Type B pancreatic cell (in vitro differentiated cells): ENCODE measurements at places on chromosomes 7 and 10.

GRCh38 chr10:22222236-22223190 is 4.7 kb upstream of the EBLN1 start:
- no peak for DNase-seq

DNA sequence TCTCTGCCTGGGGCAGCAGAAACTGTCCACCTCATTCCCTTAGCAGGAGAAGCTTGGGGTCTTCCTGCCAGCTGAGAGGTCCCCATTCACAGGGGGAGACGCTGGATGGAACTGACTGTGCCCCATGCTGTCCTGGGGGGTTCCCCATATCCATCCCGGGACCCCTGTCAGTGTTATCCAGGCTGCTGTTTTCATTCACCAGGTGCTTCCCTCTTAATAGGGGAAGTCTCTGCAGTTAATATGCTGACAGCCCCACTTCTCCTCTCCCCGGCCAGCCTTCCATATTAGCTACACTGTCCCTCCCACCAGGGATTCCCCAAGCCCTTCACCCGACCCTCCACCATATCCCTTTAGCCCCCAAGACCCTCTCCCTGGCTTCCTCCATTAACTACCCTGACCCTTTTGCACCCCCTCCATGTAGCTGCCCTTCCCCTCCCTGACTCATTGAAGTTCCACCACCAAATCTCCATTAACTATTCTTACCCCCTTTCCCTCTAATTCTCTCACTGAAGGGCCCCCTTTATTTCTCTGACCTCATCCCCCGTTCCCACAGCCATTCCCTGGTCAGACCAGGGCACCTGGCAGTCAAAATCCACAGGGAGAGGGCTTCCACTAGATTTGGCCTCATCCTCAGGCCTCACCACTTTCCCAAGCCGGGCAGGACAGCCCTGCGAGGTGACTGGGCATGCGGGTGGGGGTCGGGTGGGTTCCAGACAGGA is 92.0 kb upstream of the PAX2 start:
- DNase-seq, result no peak

DNA sequence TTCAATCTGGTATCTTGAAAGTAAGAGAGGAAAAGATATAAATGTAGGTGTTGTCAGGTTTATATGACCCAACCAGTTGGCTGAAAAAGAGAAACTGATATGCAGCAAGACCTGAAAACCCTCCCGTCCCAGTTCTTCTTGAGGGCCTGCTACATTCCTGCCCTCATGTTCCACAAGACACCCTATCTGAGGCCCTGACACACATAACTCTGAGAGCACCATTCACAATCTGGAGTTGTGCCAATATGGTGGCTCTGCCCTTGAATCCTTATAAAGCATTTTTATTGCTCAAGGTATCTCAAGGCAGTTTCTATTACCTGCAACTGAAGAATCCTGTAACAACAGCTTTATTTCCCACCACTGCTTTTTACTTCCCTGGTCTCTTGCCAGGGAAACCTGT is 17.0 kb downstream of the XPNPEP1 start:
- DNase-seq, result no peak

GRCh38 chr10:100986952-100987684 is at the start of the genes MRPL43 and TWNK:
TSS of gene MRPL43 (minus strand) at chr10:100987497. CDS start at chr10:100987443, 54 bp downstream.
TSS of gene TWNK (plus strand) at chr10:100987543. CDS start at chr10:100988211, 668 bp downstream.
- DNase-seq, result peak; percentile 87

GRCh38 chr10:118594392-118595063 is 920 bp downstream of the PRLHR start:
- DNase-seq, result peak; percentile 80
